ENCODE measurements at places on chromosomes 7 and 10. TPM values are rescaled to one million over a fixed set of nuclear protein-coding genes. Genes with fewer than 3 reads are reported as not detected.

CDHR1 gene
- total RNA-seq, result 0.19 TPM

THSD7A gene
- total RNA-seq, result 0.58 TPM

HUS1 gene
- total RNA-seq, result 19.2 TPM

RASA4B gene
- 2.0 TPM for total RNA-seq

LBX1 gene
- not detected for total RNA-seq

SPDYE18 gene
- 0.28 TPM for total RNA-seq

MYPN gene
- total RNA-seq, result 1.1 TPM

GDF2 gene
- not detected for total RNA-seq

CASP2 gene
- 10.7 TPM for total RNA-seq

NSUN5 gene
- total RNA-seq, result 13.2 TPM

IKZF1 gene
- not detected for total RNA-seq

TYW1 gene
- total RNA-seq, result 15.8 TPM

DRGX gene
- total RNA-seq, result not detected

PLPP4 gene
- 15.0 TPM for total RNA-seq

CPA2 gene
- total RNA-seq, result not detected

SAMD9L gene
- 28.8 TPM for total RNA-seq

PAX4 gene
- total RNA-seq, result not detected

GSTK1 gene
- total RNA-seq, result 88.8 TPM
